Brain (organoid and tissue), 16 donors: ENCODE measurements at places on chromosomes 5 and 9.

GRCh38 chr9:78214492-78214891, 21.4 kb upstream of the CEP78 start:
- peak; percentile 6 for DNase-seq

GRCh38 chr9:7174884-7175283, 417.1 kb downstream of the KDM4C start:
- no peak for DNase-seq

DNA sequence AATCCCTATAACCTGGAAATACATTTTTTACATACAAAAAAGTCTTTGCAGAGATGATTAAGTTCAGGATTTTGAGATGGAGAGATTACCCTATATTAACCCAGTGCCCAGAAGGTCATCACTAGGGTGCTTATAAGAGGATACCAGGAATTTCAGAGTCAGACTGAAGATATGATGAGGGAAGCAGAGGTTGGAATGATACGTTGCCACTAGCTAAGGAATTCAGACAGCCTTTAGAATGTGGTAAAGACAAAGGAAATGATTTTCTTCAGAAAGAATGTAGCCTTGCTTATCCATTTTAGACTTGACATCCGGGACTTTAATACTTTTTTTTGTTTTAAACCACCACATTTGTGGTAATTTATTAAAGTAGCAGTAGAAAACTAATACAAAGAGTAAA, 2176.8 kb upstream of the C9orf72 start:
- no peak for DNase-seq

DNA sequence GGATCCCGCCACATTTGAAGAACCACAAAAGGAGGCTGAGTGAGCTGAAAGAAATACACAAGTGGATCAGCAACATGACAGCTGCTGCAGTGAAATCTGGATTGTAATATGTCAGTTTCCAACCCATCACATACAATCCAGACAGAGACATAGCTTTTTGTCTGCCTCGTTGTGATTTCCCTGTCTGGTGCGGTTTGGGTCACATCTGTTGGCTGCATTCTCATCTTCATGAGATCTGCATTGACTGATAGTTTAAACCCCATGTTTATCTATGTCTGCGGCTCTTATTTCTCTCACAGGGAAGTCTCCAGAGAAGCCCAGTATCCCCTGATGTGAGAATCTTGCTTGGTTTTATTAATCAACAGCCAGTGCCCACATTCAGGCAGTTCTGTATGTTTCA, 403.1 kb upstream of the ZNF608 start:
- DNase-seq = peak; percentile 39

DNA sequence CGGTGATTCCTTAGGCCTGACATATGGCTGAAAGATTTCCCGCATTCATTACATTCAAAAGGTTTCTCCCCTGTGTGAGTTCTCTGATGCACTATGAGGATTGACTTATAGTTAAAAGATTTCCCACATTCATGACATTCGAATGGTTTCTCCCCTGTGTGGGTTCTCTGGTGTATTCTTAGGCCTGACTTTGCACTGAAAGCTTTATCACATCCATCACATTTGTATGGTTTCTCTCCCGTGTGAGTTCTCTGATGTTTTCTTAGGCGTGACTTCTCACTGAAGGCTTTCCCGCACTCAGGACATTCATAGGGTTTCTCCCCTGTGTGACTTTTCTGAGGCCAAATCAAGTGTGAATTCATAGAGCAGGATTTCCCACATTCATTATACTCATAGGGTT, 35.8 kb downstream of the ZNF782 start:
- no peak for DNase-seq

DNA sequence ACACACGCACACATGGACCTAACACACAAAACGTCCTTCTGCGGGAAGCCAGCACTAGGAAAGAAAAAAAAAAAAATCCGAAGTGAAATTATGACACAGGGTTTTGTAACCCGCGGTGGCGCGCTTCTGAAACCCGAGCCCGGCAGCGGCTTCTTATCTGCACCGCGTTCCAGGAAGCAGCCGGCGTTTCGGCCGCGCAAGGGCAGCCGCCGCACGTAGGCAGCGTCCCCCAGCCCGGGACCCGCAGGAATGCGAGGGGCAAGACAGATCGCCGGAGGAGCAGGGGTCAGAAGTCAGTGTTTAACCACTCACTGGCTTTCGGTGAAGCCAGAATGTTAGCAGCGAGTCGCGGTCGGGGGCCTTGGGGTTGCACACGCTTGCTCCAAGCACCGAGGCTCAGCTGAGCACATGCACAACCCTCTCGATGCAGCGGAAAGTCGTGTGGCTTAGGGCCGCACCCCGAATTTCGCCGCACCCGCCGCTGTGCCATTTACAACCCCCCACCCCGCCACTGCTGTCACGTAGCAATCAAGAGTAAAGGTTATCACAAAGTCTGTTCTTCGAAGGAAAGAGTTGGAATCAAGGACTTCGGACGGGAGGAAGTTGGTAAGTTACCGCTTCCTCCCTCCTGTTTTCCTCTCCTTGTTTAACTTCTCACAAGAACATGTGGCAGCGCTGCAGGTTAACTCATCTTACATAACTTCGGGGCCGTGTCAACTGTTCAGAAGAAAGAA, 167.9 kb downstream of the AUH start:
- DNase-seq = peak; percentile 65

GRCh38 chr5:1330146-1330846, 14.6 kb downstream of the CLPTM1L start:
- no peak for DNase-seq

- no peak for DNase-seq
Measured at GRCh38 chr5:17069995-17070511, 134.0 kb upstream of the MYO10 start.

DNA sequence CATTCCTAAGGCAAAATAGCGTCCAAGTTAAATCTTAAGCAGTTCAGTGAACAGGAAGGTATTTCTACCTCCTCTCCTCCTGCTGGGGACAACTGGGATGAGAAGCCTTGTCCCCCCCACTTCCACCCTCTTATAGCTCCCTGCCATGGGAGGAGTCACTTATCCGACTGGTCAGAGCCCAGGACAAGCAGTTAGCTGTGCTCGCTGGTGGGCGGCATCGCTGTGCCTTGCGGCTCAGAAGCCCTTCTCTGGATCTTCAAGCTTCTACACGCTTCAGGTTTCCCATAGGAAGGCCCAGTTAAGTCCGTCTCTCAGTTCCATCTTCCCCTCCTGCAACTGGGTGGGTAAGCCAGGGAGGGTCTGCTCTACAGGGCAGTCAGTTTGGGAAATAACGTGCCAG, 77.2 kb downstream of the PAX5 start:
- DNase-seq = no peak

DNA sequence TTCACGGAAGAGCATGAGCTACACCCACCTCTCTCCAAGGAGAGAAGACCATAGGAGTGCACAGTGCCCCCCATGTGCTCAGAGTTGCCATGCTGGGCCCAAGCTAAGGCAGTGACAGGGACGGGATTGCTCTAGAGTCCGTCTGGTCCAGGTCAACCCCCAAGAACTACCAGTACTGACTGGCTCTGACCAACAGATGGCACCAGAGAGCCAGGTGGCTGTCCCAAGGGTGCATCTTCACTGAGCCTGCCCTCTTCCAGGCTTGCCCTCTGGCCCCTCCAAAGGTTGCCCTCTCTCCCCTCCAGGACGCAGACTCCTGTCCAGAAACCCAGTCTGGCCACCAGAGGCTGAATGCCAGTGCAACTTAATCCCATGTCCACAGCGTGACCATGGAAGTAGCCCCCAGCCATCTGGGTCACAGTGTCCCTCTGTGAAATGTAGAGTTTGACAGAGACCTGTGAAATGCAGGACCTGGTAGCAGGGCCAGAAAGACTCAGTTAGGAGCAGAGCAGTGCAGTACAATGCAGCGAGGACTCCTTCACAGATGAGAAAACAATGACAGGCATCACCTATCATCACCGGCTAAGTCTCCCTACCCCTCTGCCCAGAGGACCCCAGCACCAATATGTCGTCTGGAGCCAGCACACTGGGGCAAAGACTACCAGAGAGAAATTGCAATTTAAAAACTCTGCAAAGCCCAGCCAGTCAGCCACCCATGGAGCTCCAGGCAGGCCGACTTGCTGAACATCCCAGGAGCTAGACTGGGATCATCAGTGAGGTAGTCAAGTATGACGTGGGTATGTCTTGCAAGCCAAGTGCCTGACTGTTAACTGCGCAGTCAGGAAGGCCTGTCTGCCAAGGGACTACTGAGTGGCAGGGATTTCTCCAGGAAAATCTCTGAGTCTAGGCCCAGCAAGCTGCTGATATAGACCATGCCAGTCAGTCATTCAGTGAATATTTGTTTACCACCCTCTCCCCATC, 7.7 kb upstream of the SKP1 start:
- DNase-seq = peak; percentile 25

DNA sequence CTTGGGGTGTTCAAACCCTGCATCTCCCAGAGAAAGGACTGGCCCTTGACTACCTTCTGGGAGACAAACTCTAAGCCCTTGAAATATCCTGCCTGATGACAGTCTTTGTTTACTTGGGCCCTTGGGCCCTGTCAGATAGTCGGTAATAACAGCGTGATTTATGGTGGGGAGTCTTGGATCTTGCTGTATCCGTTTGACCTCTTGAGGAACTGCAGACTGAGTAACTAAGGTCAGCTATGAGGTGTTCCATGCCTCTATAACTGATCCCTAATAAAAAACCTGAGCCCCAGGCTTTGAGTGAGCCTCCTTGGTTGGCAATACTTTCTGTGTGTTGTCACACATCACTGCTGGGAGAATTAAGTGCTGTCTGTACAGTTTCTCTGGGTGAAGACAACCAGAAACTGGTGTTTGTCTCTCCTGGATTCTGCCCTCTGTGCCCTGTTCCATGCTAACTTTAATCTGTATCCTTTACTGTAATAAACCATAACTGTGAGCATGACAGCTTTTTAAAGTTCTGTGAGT, 56.2 kb upstream of the ANKRD33B start:
- no peak for DNase-seq

GRCh38 chr5:59119480-59119879, 536.6 kb downstream of the RAB3C start:
- no peak for DNase-seq

GRCh38 chr5:181120306-181120705, 10.7 kb downstream of the OR2V1 start:
- no peak for DNase-seq

DNA sequence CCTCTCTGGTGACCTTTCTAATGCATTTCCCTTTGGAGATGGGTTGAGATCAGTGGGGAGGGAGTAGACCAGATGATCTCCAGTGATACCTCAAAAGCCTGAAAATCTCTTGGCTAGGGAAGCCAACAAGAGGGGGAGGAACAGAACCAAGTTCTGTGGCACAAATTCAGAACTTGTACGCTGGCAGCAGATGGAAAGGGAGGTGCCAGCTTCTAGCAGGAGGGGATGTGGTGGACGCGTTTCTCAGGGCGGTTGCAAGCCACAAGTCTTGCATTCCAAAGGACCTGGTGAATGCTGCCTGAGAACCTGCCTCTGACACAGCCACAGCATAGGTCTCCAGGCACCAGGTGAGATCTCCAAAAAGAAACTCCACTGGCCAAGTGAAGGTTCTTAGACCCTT, 13.4 kb downstream of the SLIT3 start:
- DNase-seq = no peak

- DNase-seq = no peak
Measured at GRCh38 chr5:135455876-135456237, 3.7 kb upstream of the TIFAB start.

DNA sequence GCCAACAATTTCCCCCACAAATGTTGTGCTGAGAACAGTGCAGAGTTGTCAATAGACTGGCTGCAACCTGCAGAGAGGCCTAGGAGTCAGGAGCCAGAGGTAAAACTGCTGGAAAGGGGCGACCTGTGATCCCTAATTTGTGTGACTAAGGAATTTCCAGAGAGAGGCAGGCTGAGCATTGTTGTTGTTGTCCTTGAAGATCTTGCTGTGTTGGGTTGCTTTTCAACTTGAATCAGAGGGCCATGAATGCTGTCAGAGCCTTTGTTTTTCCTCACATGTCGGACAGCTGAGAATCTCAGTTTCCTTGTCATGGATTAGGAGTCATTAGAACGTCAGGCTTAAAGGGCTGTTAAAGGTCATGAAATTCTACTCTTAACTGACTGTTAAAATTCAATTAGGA, 134.6 kb upstream of the ASTN2 start:
- DNase-seq = no peak

DNA sequence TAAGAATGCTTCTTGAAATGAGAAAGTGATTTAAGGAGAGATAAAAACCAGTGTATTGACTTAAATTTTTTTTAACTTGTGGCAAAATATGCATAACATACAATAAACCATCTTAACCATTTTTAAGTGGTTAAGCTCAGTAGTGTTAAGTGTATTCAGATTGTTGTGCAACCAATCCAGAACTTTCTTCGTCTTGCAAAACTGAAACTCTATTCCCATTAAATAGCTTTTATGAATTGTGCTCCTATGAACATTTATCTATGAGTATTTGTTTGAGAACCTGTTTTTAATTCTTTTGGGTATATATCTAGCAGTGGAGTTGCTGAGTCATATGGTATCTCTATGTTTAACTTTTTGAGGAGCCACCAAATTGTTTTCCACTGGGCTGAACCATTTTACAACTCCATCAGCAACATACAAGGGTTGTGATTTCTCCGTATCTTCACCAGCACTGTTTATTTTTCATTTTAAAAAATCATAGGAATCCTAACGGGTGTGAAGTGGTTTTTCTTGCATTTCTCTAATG, 76.6 kb upstream of the ACTBL2 start:
- DNase-seq = no peak

DNA sequence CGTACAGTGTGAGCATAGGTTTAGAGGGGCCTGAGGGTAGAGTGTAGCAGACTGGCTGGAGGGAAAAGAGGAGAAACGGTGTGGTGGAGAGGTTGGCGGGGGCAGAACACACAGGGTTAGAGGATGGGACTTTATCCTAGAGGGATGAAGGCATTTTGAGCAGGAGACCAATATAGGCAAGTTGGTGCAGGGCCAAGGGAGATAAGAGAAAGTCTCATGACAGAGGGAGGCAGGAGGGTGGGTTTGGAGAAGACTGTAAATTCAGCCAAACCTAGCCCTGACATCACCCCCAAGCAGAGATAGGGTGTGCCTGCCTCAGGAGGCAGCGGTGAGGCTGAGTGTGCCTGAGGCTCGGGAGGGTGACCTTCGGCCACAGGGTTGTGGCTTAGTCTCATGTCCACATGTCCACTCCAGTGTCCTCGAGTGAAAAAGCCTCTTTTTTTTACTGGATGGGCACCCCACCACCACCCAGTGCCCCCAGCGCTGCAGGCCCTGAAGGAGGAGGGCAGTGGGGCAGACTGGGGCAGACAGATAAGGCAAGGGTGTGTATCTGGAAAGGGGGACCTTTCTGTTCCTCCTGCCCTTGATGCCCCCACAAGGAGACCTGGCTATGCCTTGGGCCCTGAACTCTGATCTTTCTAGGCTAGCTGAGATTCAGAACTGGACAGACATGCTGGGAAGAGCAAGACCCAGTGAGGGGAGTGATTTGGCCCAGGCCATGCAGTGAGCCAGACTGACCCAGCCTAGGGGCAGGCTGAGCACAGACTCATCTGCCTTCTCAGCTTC, 108.7 kb downstream of the RGS3 start:
- DNase-seq = no peak
